ENCODE measurements at places on chromosomes 7 and 10.
A peak's percentile ranks its signal among the peaks of the same experiment; 100 is the strongest.

GRCh38 chr7:155222573-155222972 is 75.1 kb upstream of the INSIG1 start:
- no peak for DNase-seq

DNA sequence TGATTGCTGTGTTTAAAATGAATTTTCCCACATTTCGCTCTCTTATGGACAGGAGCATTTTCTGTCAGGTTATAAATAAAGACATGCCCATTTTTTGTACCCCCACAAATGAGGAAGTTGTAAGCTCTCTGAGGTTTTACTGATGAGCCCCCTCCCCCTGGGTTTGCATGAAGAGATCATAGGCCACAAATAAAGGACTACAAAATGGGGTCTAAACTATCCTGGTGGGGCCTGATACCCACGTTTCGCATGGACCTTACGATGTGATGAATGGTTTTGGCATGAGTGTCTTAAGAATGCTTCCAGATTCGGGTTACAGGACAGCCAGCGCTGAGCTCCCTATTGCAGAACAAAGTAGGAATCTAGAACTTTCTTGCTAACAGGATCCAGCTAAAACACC is 5.8 kb downstream of the IKZF1 start:
- peak; percentile 57 for DNase-seq

- no peak for DNase-seq
Observed at GRCh38 chr10:78335691-78336401, 302.2 kb downstream of the RPS24 start.

DNA sequence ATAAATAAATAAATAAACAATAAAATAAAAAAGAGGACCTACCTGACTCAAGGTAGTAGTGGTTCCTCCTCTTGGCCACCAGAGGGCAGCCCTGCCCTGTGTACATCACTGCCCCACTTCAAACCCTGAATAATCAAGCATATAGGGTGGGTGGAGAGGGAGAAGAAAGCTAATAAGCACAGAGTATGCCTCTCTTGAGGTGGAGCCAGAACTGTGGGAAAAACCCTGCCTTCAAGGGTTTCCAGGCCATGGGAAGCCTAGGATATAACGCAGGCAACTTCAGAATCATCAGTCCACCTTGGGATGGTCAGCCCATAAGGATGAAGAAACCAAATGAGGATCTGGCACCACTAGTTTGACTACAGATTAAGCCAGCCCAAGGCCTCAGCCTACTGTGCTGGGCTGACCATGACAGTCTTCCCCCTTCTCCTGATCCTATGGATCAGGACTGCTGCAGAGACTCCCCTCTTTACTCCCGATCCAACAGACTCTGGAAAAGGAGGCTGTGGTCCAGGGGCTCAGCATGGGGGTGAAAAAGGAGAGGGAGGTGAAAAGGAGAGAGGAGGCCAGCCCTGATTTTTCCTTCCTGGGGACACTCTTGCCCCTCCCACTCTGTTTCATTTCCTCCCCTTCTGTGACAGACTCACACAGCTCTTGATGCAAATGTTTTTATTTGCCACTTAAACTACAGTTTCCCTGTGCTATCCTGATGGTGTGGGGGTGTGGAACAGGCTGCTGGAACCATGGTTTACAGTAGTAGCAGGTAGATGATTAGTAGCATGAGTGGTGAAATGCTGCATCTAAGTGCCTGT is 10.1 kb downstream of the AVPI1 start:
- peak; percentile 58 for DNase-seq

- DNase-seq: no peak
Observed at GRCh38 chr10:131944976-131945695, 36.6 kb downstream of the BNIP3 start.

GRCh38 chr10:43971981-43972380 is 323.3 kb upstream of the ZNF32 start:
- no peak for DNase-seq

DNA sequence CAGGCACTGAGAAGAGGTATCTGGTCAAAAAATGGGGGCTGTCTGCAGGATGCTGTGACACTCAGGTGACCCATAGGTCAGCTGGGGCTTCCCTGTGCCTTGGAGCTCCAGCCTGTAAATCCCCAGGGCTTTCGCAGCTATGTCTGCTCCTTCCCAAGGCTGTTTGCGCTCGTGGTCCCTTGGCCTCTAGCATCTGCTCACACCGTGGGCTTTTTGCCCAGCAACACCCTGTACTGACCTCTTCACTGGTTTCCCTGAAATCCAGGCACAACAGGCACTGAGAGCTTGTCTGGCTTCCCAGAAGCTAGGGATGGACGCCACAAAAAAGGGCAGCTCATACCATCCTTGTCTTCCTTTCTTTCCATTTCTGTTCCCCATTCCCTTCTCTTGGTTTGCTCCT is 280.3 kb upstream of the HABP2 start:
- DNase-seq: no peak

GRCh38 chr10:117248750-117249465 is 8.0 kb downstream of the SLC18A2 start:
- DNase-seq: no peak

GRCh38 chr7:133070562-133070961 is 11.3 kb downstream of the CHCHD3 start:
- no peak for DNase-seq

- DNase-seq: no peak
Observed at GRCh38 chr7:116799916-116800315, 62.5 kb upstream of the CAPZA2 start.

DNA sequence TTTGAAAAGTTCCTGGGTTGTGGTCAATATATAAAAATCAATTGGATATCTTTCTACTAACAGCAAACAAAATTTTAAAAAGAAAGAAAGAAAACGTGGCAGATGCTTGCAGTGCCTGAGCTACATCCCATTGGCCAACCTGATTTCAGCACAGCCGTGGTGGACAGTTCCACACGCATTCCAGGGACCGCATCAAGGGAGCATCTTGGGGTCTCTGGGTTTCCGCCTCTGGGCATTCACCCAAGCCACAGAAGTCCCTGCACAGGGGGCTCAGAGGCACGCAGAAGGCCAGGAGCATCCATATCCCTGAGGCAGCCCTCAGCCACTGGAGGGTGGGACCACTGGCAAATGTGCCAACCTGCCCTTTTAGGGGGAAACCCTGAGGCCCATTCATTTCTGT is 254.5 kb upstream of the RNF32 start:
- DNase-seq: no peak

DNA sequence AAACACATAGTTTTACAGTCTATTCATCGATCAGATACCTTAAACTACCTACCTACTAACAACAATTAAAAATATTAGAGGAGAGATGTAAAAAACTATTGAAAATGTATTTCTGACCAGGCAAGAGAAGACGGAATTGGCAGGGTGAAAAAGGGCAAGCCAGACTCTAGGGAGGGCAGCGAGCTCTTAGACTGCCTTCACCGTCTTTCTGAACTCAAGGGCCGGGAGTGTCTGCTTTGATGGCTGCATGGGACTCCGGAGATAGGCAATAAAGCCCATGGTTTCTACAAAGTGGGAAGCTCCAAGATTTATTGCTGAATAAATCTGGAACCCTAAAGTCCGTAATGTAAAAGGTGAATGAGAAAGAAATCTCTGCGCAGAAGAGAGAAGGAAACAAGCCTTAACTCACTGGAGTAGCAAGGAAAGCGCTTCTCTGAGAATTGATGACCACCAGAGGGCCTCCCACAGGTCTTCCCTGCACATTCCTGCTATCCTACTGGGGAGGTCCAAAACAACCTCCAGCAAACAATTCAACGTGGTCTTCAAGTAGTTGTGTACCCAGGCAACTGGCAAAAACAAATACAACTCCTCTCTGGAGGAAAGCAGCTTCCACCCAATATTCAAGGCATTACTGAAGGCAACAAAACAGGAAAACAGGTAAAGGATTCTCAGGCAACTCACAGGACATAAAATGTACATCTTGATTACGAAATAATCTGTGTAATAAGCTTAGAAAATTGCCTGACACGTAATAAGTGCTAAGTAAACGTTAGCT is 181.3 kb downstream of the SDK1 start:
- DNase-seq: no peak

GRCh38 chr10:6847561-6847960 is 267.5 kb upstream of the PRKCQ start:
- DNase-seq: no peak

DNA sequence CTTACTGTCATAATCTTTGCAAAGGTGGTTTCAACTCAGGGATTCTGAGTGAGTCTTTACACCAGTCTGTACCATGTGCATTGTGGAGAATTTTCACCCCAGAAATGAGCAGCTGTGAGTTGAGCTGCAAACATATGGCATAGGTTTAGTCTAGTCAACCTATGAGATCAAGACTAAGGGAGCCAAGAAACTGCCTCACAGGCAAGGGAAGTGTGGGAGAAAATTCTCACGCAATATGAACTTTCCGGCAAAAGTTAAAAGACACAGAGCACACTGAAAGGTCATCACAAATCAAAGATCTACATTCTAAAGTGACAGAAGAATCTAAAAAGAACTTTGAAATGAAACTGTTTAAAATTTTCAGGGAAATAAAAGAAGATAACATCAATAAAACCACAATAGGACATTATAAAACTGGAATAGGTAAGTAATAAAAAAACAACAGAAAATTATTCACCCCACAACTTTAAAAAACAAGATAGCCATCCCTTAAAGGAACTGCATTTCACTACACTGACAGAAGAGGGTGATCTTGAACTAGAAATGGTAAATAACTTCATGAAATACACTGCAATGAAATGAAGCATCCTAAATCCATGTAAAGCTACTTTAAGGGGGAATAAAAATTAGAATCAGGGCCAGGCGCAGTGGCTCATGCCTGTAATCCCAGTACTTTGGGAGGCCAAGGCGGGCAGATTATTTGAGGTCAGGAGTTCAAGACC is 63.5 kb downstream of the LGI1 start:
- DNase-seq: no peak

GRCh38 chr10:62618054-62618453 is 186.5 kb upstream of the ADO start:
- no peak for DNase-seq

GRCh38 chr10:114753126-114753525 is 68.5 kb upstream of the FHIP2A start:
- DNase-seq: no peak

DNA sequence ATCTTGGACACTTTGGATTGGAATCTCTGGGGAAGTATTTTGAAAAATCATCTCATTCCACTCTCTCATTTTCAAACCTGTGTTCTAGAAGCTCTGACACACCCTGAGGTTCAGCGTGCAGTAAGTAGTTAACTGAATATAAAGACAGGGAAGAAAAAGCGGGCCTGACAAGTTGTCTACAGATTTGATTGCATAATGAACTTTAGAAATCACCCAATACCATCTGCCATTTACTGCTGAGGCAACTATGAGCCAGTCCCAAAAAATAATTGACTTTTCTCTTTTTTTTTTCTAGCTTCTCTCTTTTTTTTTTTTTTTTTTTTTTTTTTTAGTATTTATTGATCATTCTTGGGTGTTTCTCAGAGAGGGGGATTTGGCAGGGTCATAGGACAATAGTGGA is 29.5 kb downstream of the CDC123 start:
- no peak for DNase-seq

GRCh38 chr7:44259547-44260457 is 59.0 kb downstream of the YKT6 start:
- no peak for DNase-seq

DNA sequence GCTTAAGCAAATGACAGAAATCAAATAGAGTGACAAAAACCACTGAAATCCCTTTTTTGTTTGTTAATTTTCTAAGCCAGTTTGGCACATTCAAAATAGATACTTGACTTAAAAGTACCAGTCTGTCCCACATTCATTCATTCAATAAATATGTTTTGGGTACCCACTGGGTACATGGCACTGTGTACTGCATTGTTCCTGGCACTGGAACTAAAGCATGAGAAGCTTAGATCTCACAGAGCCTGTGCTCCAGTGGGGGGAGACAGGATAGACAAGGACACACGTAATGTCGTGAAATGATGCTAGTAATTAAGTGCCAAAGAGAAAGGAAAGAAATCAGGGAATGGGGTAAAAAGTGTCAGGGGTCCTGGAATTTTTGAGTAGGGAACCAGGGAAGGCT is 13.0 kb downstream of the MTURN start:
- no peak for DNase-seq

DNA sequence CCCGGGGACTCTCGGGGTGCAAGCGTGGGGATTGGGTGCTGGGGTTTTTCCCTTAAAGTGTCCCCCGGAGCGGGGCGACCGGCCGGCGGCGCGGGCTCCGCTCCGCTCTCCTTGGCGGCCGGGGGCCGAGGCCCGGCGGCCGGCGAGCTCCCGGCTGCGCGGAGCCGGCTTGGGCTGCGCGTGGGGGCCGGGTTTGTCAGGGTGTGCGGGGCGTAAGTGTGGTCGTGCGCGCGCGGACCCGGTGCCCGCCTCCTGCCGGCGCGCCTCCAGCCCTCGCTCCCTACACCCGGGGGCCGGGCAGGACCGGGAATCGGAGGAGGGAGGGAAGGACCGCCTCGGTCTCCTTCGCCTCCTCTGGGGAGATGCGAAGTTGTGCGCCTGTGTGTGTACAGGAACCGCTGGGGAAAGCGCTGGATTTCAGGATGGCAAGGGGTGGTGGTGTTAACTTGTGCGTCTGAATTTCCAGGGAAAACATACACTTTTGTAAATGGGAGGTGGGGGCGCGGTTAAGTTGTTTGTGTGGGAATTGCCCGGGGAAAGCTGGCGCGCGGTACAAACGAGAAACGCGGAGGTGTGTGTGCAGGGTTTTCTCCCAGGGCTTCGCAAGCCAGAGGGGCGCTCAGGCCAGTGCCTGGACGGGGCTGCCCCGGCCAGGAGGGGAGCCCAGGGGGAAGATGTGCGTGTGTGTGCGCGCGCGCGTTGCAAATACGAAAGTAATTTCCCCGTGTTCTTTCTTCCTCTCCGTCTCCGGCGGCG is 737 bp downstream of the ZMIZ1 start:
- DNase-seq: peak; percentile 64

- DNase-seq: no peak
Observed at GRCh38 chr7:95577137-95577536, 19.2 kb downstream of the PDK4 start.

DNA sequence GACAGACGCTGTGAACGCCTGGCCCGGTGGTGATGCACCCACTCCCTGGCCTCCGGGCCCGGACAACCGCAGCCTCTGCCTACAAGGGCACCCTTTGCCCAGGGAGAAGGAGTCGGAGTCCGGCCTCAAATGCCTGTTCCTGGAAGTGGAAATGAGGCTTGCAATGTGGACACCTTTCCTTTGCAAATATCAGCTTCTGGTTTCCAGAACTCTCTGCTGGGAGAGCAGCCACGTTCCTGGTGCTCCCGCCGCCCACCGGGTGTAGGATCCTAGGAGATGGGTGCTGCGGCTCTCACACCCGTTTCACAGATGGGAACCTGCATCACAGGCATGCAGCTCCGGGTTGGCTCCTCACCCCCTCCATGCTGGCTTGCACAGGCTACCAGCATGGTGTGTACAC is 2.9 kb downstream of the FOXL3 start:
- no peak for DNase-seq

DNA sequence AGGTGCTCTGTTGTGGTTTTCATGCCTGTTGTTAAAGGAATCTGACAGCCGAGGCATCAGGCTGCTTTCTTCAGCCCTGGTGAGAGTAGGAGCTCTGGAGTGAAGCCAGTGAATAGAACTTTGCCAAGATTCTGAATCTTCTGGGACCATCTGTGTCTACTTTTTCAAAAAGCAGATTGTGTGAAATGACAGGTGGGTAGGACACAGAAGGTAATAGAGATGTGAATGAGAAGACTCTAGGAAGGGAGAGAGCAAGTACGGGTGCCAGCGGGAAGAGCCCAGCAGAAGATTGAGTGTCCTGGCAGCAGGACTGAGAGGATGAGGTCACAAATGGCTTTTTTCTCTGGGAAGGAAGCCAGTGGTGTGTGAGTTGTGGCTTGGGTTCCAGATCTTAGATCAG is 429.2 kb downstream of the SDK1 start:
- no peak for DNase-seq

- DNase-seq: no peak
Observed at GRCh38 chr7:37768611-37769010, 79.8 kb upstream of the NME8 start.

Measured in activated CD8-positive, alpha-beta T cell treated with anti-CD3 and anti-CD28 coated beads, Interleukin-2, amount 10 ng/mL, durations not matched to agents 7 days and 5 days (primary cell).